Right ventricle myocardium inferior (tissue), 1 donor: ENCODE measurements at places on chromosomes 11 and 22. TPM values are rescaled to one million over a fixed set of nuclear protein-coding genes. Genes with fewer than 3 reads are reported as not detected.
A peak's percentile ranks its signal among the peaks of the same experiment; 100 is the strongest.

Gene SCGB1D2
- 4.0 TPM for total RNA-seq

Gene PIH1D2
- 1.2 TPM for total RNA-seq

Gene CHRM1
- total RNA-seq, result not detected

Gene RIMBP3B
- 0.08 TPM for total RNA-seq

- DNase-seq, result no peak
Observed at GRCh38 chr22:45531441-45532234, 29.0 kb downstream of the FBLN1 start.

Gene APOA4
- total RNA-seq, result not detected

- DNase-seq, result no peak
Observed at GRCh38 chr11:71977743-71978418, 20.8 kb upstream of the IL18BP start.

Gene VPREB1
- not detected for total RNA-seq

DNA sequence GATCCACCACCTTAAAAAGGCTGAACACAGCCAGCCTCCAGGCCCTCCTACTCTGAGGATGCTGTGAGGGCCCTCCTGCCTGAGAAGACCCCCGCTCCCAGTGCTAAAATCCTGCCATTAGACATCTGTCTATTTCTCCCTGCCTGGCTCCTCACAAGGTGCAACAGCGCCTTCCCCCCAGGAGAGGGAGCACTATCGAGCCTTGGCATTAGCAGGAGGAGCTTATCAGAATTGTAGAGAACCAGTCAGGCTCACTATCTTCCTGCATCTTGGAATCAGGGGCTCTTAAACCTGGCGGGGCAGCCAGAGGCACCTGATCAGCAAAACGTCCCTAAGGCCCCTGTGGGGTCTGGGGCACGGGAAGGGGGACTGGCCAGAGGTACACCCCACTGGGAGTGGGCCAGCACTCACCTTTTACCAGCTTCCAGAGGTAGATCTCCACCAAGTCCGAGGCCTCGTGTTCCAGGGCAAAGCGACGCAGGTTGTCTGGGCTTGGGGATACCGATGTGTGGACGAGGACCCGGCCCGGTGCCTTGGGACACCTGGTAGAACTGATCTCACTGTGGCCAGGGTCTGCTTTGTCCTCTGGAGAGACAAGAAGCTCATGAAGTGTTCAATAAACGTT, 28.7 kb downstream of the CHRDL2 start:
- peak; percentile 75 for DNase-seq
